K562 (cell line): ENCODE measurements at places on chromosomes 5 and 9.

- DNase-seq = no peak
These were observed 364.7 kb upstream of the CD180 start for GRCh38 chr5:67561151-67561932.

DNA sequence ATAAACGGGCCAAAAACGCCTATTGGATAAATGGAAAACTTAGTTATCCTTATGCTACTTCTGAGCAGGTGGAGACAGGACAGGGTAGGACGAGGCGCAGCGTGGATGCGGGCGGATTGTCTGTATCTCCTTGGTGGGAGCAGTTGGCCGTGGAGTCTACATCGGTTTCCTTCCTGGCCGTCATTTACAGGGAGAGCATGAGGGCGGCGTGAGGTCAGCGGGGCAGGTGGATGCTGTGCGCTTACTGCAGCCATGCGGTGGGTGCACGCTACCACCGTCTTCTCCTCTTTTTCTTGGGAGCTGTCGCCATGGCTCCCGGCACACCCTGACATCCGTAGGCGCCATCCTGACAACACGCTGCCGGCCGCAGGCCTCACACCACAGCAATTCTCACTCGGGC, 121.3 kb downstream of the ADAMTS2 start:
- DNase-seq = no peak

GRCh38 chr9:33044677-33045282, 19.7 kb downstream of the DNAJA1 start:
- no peak for DNase-seq

- no peak for DNase-seq
These were observed 1.9 kb downstream of the LMNB1 start for GRCh38 chr5:126778675-126779403.

DNA sequence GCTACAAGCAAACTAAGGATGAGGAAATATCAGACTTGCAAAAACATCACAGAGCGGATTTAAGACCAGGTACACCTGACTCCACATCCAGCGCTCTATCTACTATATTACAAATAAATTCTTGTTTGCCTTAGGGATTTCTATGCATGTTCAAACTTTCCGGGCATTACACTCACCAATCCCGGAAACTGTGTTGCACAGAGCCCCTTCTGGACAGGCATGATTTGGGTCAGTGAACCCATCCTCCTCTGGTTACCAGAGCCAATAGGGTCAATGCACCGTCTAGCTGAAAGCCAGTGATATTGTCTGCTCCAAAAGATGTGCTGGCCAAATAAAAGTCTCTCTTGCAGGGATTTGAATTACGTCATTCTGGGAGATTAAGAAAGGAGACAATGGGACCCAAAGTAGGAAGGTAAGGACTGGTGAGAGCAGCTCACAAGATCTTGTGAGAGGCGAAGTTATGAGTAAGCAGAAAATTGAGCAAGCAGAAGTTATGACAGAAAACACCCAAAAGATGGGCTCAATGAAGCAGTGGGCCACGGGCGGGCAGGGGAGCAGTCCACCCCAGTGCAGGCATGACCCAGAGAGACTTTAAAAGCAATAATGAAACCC, 155.8 kb upstream of the RAI14 start:
- DNase-seq = no peak

- no peak for DNase-seq
These were observed 13.1 kb upstream of the IGFBPL1 start for GRCh38 chr9:38437193-38437823.

GRCh38 chr9:129626625-129627284, 792 bp downstream of the NTMT1 start:
- no peak for DNase-seq

GRCh38 chr9:134372581-134373267, 46.5 kb downstream of the RXRA start:
- DNase-seq = no peak

DNA sequence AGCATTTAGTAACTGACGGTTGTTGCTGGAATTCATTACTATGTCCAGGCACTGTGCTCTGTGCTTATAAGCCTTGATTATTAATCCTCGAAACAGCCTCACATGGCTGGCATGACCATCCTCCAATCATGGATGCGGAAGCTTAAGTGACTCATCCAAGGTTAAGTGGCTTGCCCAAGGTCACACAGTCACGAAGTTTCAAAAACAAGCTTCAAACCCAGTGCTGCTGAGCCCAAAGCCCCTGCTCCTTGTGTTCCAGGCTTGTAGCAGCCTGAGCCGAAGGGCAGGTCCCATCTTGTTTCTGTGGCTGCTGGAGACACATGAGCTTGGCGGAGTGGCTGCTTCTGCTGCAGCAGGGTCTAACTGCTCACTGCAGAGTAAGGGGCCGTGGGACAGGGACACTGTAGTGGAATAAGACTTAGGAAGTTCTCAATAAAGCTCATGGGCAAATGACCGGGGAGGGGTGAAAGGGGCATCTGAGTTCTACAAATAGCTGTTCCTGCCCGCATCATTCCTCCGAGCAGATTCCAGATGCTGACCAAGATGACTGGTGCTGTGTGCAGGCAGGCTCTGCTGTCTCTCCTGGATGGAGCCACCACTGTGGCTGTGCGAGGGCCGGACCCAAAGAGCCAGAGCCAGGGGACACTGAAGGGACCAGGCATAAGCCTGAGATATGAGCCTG, 32.4 kb downstream of the WHRN start:
- DNase-seq = no peak

DNA sequence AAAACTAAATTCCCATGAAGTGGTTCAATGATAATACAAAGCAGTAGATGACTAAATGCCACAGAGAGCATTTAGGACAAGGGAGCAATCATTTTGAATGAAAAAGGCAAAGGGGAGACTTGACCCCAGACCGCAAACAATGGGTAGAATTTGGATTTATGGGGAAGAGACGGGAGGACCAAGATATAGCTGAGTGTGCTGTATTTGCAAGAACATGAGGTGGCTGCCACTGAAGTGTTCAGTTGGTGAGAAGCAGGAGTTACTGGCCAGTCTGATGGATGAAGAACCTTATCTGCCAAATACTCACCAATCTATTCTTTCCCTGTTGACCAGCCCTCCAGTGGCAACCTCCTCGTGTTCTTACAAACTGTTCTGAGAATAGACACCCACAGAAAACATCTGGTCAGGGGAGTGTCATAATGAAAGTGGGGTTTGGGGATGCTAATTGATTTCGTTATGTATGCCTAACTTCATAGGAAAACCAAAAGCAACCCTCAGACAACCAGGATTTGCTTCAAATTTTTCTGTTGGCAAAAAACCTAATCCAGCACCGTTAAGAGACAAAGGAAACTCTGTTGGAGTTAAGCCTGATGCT, 19.8 kb downstream of the TDRD7 start:
- no peak for DNase-seq

- DNase-seq = no peak
These were observed 234.1 kb downstream of the TMEM38B start for GRCh38 chr9:105928416-105928815.

DNA sequence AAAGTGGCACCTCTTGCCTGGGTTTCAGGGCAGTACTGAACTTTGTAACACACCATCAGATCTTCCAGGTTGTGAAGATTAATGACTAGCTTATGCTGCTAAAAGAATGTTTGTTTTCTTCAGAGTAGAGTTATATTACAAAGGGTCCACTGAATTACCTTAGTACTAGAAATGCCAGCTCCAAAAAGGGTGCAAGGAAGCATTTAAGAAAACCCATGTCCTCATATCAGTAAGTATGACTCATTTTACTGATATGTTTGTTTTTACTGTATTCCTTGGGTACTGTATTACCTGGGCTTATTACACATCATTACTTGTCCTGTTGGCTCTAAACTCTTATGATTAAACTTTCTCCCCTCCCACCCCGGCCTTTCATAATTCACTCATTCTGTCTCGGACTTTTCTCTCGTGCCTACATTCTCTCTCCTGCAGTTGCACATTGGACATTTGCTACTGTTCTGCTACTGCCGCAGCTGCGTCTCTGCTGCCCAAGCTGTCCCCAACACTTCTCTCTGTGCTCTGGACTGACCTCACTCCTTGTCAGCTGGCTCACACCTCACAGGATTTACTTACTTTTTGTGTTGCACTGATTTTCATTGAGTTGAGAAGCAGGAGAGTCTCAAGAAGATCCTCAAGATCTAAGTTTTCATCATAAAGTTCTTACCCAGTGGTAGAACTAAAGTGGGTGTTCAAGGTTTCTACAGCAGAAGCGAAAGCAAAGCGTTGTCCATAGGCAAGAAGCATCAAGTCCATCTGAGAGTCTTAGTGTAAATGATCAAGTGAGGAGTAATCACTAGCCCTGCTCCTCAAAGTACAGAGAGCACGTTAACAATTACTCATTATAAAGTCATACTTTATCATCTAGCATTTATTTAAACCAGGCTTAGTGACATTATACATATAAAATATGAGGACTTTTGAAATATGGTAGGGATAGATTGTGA, 53.2 kb upstream of the C9orf72 start:
- no peak for DNase-seq

GRCh38 chr9:27377147-27377807, 80.3 kb upstream of the EQTN start:
- peak; percentile 4 for DNase-seq

GRCh38 chr5:51028394-51028793, 354.9 kb upstream of the ISL1 start:
- no peak for DNase-seq

DNA sequence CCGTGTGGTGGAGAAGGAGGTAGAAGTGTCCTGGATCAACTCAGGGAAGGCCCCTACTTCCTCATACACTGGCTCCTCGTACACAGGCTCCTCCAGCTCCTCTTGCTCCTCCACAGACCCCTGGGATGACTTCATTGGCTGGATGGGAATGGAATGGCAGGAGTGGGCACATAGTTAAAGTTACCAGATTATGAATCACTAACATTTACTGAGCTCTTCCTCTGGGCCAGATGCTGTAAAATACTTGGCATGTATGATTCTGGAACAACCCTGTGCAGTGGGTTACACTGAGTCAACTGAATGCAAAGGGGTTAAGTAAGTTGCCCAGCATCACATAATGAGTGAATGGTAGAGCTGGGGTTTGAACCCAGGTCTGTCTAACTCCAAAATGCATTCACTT, 3.1 kb upstream of the FCHSD1 start:
- DNase-seq = no peak

GRCh38 chr5:140018517-140018916, 24.6 kb downstream of the NRG2 start:
- DNase-seq = no peak

- no peak for DNase-seq
These were observed 41.4 kb upstream of the LRRC14B start for GRCh38 chr5:149745-150485.

DNA sequence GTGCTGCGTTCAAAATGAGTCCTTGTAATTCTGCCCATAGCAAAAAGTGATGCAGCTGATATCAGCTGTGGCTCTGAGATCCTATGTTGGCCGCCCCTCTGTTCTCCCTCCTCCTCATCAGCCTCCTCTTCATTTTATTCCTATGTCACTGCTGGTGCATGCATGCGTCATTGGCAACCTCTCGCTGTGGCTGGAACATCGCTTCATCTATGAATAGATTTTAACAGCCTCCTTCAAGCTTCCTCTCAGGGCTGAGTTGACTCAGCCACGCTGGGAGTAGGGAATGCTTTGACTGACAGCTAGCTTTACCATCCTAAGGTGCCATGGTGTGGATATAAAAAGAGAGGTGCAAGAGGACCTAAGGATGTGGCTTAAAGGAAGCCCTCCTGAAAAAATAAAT, 303.5 kb downstream of the PLK2 start:
- DNase-seq = no peak

DNA sequence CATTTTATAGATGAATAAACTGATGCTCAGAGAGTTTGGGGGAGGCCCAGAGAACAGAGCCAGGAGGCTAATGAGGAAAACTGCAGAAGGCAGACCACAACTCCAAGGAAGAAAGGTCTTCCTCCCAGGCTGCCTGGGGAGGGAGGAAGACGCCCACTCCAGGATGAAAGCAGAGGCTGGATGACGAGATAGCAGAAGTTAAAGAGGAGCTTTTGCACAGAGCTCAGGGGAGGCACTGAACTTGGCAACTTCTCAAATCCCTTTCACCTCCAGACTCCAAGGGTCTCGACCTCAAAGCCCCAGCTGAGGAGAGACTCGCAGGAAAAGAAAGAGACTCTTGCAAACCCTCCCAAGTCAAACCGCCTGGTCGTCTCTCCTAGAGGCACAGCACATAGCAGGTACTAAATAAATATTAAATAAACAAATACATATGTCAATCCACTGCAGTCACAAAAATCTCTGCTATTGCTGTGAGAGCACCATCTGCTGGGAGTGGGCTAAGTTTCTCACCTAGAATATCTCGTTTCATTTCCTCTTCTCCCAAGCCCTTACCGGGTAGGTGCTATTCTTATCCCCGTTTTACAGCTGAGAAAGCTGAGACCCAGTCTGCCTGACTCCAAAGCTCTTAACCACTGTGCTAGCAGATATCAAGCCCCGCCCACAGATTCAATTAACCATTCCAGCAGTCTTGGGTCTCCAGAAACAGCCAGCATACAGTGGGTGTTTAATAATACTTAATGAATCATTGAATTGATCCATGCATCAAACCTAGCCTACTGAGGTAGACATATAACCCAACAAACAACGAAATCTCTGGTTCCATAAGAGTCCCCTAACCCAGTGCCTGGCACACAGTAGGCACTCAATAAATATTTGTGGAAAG, 97.8 kb upstream of the HAND1 start:
- no peak for DNase-seq

DNA sequence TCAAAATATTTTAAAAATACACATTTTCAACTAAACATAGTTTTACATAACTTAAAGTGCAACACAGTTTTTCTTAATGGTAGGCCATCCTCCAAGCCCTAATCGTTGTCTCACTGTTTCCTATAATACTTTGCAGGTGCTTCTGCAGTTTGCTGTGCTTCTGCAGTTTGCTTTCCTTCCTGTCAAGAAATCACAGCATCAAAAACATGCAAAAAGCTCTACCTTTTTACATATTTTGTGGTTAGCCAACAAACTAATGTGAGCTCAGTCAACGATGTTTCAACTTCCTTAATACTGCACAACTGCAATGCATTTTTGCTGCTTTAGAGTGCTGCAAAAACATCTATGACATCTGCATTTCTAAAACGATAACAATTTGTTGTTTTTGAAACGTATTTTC, 25.2 kb downstream of the EMB start:
- no peak for DNase-seq

GRCh38 chr9:13143281-13143680, 136.2 kb downstream of the MPDZ start:
- DNase-seq = no peak

- DNase-seq = no peak
These were observed 108.2 kb upstream of the DMAC1 start for GRCh38 chr9:7907551-7908337.

DNA sequence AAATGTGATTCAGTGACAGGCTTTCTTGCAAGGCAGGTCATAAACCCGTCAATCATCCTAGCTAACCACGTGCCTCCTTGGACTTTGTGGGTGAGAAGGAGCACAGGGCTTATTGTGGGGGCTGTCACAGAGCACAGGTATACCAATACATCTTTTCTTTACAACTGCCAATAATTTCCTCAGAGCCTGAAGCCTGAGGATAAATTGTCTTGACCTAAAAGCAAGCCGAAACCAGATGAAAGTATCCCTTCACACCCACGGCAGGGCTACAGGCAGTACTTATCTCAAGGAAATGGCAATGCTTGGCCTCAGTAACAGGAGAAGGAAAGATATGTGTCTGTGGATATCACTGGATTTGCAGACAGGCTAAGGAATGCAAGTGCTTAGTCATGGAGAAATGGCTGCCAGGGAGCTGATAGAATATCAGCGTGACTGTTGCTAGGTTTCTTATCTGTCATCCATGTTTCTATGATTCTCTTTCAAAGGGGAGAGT, 90.3 kb upstream of the ZNF366 start:
- DNase-seq = peak; percentile 80

- no peak for DNase-seq
These were observed 52.8 kb upstream of the GRHPR start for GRCh38 chr9:37369671-37370070.
